Mesothelial cell of epicardium (in vitro differentiated cells): ENCODE measurements at places on chromosomes 2 and 18. TPM values are rescaled to one million over a fixed set of nuclear protein-coding genes. Genes with fewer than 3 reads are reported as not detected.

The ITPRID2 gene
- total RNA-seq, result 67.4 to 72.3 TPM (median 71.0 TPM) in 3 replicates

The KLHL41 gene
- total RNA-seq, result 0.41 to 0.66 TPM (median 0.56 TPM) in 3 replicates

The KRTCAP3 gene
- total RNA-seq, result 24.5 to 26.1 TPM (median 25.5 TPM) in 3 replicates

DNA sequence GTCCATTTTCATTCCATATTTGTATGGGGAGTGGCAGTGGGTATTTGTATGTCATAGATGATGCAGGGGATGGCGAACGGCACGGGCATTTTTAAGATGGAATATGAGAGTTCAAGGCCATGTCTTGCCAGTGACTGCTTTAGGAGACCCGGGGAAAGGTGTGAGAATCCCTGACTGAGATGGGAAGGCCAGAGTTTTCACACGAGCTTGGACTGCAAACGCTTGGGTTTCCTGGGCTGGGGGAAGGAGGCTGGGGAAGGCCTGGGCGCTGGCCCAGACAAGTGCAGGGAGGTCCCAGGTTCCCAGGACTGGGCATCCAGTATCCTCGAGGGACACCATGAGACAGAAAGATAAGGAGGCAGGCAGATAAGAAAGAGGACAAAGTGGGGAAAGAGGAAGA lies 35.2 kb downstream of the CNGA3 start:
- DNase-seq, result no peak

GRCh38 chr2:217000406-217000805 lies 140.5 kb upstream of the TNP1 start:
- DNase-seq, result no peak
